Astrocyte (in vitro differentiated cells and primary cell): ENCODE measurements at places on chromosomes 5 and 9. TPM values are rescaled to one million over a fixed set of nuclear protein-coding genes. Genes with fewer than 3 reads are reported as not detected.

The SLC35D2 gene
- 36.6 and 37.3 TPM in 2 replicates for total RNA-seq

The SMIM33 gene
- not detected in 2 replicates for total RNA-seq

The GAPT gene
- not detected in 2 replicates for total RNA-seq

The SARDH gene
- 2.8 and 3.7 TPM in 2 replicates for total RNA-seq

The GDNF gene
- 20.5 and 21.5 TPM in 2 replicates for total RNA-seq

The WNT8A gene
- total RNA-seq, result not detected in 2 replicates

The CHSY3 gene
- 9.4 and 11.9 TPM in 2 replicates for total RNA-seq

The MAP1B gene
- 386 and 476 TPM in 2 replicates for total RNA-seq

GRCh38 chr5:30502277-30502676 lies 691.2 kb upstream of the CDH6 start:
- H3K4me1 ChIP-seq, result peaks cover 6% of the 10 kb centered on the region
- peak; percentile 79 for DNase-seq
- no peak overlapping the region for H3K4me3 ChIP-seq
- H3K27ac ChIP-seq, result no peak overlapping the region
- no peaks in the 10 kb centered on the region for H3K27me3 ChIP-seq
- no peaks in the 10 kb centered on the region for H3K36me3 ChIP-seq

- no peak overlapping the region for H3K27ac ChIP-seq
- H3K36me3 ChIP-seq, result no peaks in the 10 kb centered on the region
- H3K27me3 ChIP-seq, result no peaks in the 10 kb centered on the region
Measured at GRCh38 chr9:91301161-91301560, 60.6 kb downstream of the AUH start.

GRCh38 chr5:19104948-19105347 lies 883.1 kb downstream of the CDH18 start:
- H3K27ac ChIP-seq, result no peak overlapping the region
- H3K36me3 ChIP-seq, result no peaks in the 10 kb centered on the region

DNA sequence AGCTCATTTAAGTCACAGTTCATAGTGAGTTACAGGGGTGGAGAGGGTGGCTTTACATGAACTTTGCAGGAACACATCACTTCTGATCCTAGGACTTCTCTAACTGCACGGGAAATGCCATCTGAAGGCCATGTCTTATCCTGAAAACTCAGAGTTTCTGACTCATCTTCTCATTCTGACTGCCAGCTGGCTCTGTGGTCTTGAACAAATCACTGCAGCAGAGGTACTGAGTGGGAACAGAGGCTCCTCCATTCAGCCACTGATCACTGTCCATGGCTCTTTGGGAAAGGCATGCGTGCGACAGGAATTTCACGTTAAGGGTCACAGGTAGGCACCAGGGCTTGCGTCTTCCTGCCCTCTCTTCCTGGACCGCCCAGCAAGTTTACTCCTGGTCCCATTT lies 114.6 kb upstream of the LRRTM2 start:
- peaks cover 20% of the 10 kb centered on the region for H3K4me1 ChIP-seq
- DNase-seq, result peak; percentile 67
- no peaks in the 10 kb centered on the region for H3K27me3 ChIP-seq

DNA sequence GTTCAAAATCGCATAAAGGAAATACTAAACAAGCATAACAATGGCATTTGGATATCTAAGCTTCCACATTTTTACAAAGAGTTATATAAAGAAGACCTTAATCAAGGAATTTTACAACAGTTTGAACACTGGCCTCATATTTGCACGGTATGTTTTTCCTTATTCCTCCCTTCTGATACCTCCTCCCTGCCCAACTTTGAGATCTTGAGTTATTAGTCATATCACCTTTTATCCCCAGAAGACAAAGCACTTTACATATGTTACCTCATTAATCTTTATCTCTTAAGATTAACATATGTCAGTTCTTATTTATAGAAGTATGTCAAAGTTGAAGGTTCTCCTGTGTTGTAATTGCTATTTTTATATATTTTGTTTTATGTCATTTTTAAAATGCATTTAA lies 29.8 kb downstream of the TDRD7 start:
- no peaks in the 10 kb centered on the region for H3K27me3 ChIP-seq
- no peak overlapping the region for H3K4me3 ChIP-seq
- H3K27ac ChIP-seq, result no peak overlapping the region
- no peaks in the 10 kb centered on the region for H3K4me1 ChIP-seq

DNA sequence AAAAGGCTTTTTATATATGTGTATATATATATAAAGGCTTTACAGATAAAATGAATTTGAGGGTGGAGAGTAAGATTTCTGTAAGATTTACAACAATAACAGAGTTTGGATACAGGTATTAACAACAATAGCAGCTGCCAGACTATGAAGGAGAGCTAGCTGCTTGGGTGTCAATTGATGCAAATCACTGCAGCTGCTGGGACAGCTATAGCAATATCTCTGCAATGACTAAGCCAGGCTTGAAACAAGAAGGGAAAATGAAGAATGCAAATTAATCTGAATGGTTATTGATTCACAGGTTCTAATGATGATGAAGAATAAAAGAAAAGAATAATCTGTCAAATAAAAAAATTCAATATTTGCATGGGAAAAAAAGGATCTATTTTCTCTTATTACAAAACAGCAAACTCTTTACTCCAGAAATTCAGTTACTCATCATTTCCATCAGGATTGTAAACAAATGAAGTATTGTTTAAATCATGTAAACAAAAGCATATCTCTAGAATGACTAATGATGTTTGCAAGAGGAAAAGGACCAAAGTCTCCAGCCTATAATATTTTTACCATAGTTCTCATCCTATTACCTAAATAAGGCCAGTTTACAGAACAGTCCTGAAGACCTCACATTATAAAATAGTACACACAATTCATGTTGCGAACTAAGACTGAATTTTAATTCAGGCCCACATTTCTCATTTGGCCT lies 219.0 kb downstream of the HTR1A start:
- DNase-seq, result no peak
- no peaks in the 10 kb centered on the region for H3K36me3 ChIP-seq
- H3K27me3 ChIP-seq, result no peaks in the 10 kb centered on the region
- H3K4me3 ChIP-seq, result no peak overlapping the region
- no peak overlapping the region for H3K27ac ChIP-seq

GRCh38 chr9:72823971-72824370 lies 128.9 kb downstream of the ALDH1A1 start:
- no peaks in the 10 kb centered on the region for H3K36me3 ChIP-seq
- no peak overlapping the region for H3K4me3 ChIP-seq
- H3K27me3 ChIP-seq, result no peaks in the 10 kb centered on the region

GRCh38 chr5:172530406-172530805 lies 76.1 kb upstream of the SH3PXD2B start:
- H3K27me3 ChIP-seq, result peaks cover 11% of the 10 kb centered on the region
- no peak overlapping the region for H3K27ac ChIP-seq
- H3K36me3 ChIP-seq, result no peaks in the 10 kb centered on the region
- H3K4me3 ChIP-seq, result no peak overlapping the region
- DNase-seq, result no peak

- H3K4me3 ChIP-seq, result no peak overlapping the region
- peak; percentile 93 for DNase-seq
- H3K27me3 ChIP-seq, result no peaks in the 10 kb centered on the region
- H3K4me1 ChIP-seq, result peaks cover 15% of the 10 kb centered on the region
Measured at GRCh38 chr9:110016340-110016739, 191.6 kb downstream of the C9orf152 start.

DNA sequence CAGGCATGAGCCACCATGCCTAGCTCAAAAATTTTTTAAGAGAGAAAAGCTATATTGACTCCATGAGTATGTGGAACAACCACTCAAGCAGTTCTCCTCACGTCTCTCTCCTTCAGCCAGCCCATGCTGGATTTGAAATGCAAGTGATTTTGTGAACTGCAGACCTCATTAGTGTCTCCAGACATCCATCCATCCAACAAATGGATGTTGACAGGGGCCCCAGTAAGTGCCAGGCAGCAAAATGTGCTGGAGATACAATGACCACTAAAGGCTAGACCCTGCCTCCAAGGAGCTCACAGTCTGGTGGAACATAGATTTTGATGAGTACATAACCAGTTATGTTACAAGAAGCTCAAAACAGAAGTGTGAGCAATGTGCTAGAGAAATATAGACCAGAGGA lies 37.1 kb upstream of the PPARGC1B start:
- H3K36me3 ChIP-seq, result no peaks in the 10 kb centered on the region
- no peak overlapping the region for H3K4me3 ChIP-seq
- no peaks in the 10 kb centered on the region for H3K4me1 ChIP-seq
- H3K27me3 ChIP-seq, result peaks cover 54% of the 10 kb centered on the region
- no peak for DNase-seq

GRCh38 chr5:127839072-127839471 lies 135.9 kb downstream of the CCDC192 start:
- H3K4me1 ChIP-seq, result peaks cover 3% of the 10 kb centered on the region
- no peaks in the 10 kb centered on the region for H3K27me3 ChIP-seq
- DNase-seq, result no peak

DNA sequence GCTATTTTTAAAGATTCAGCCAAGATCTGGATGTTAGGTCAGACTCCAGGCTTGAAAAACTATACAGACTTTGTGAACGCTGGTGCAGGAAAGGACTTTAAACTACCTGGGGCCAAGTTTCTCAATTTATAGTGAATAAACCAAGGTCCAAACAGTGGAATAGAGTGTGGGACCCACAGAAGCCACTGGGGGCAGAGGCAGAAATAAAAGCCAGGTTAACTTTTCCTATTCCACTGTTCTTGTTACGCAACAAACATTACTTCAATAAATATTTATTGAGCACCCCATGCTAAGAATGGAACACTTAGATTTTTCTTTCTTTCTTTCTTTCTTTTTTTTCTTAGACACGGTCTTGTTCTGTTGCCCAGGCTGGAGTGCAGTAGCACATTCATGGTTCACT lies 11.0 kb upstream of the HAVCR1 start:
- H3K36me3 ChIP-seq, result no peaks in the 10 kb centered on the region
- no peak overlapping the region for H3K4me3 ChIP-seq
- no peak overlapping the region for H3K27ac ChIP-seq
- DNase-seq, result no peak
- no peaks in the 10 kb centered on the region for H3K4me1 ChIP-seq

GRCh38 chr5:65577141-65577540 lies 14.0 kb downstream of the PPWD1 start:
- no peaks in the 10 kb centered on the region for H3K4me1 ChIP-seq
- no peaks in the 10 kb centered on the region for H3K27me3 ChIP-seq
- H3K27ac ChIP-seq, result no peak overlapping the region
- peaks cover 17% of the 10 kb centered on the region for H3K36me3 ChIP-seq
- peak; percentile 54 for DNase-seq

DNA sequence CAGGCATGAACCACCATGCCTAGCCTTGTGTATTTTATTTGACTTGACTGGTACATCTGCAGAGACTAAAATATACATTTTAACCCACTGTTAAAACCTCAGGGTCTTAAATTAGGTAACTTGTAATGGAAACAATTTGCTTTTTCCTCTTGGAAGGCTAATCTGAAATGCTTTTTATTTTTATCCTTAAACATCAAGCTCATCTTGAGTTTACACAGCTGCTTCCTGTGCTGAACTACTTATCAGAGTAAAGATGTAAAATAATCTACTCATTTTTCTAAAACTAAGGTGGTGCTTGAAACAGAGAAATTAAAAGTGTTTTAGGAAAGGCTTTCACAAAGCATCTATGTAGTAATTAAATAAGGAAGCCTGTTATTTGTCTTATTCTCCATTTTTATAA lies 144.1 kb downstream of the ENTREP1 start:
- DNase-seq, result no peak
- H3K36me3 ChIP-seq, result no peaks in the 10 kb centered on the region
- H3K4me3 ChIP-seq, result no peak overlapping the region
- H3K27me3 ChIP-seq, result no peaks in the 10 kb centered on the region
- H3K4me1 ChIP-seq, result peaks cover 5% of the 10 kb centered on the region
